ENCODE measurements at places on chromosomes 2 and 18. TPM values are rescaled to one million over a fixed set of nuclear protein-coding genes. Genes with fewer than 3 reads are reported as not detected.

The TMEM178A gene
- 4.3 TPM for total RNA-seq

The ADGRF3 gene
- not detected for total RNA-seq

The SNED1 gene
- total RNA-seq = 9.9 TPM

The SERTAD2 gene
- total RNA-seq = 22.2 TPM

The SP140 gene
- 0.26 TPM for total RNA-seq

The ACVR2A gene
- total RNA-seq = 9.7 TPM

GRCh38 chr2:168191955-168192785 is 55.2 kb downstream of the STK39 start:
- DNase-seq = no peak

DNA sequence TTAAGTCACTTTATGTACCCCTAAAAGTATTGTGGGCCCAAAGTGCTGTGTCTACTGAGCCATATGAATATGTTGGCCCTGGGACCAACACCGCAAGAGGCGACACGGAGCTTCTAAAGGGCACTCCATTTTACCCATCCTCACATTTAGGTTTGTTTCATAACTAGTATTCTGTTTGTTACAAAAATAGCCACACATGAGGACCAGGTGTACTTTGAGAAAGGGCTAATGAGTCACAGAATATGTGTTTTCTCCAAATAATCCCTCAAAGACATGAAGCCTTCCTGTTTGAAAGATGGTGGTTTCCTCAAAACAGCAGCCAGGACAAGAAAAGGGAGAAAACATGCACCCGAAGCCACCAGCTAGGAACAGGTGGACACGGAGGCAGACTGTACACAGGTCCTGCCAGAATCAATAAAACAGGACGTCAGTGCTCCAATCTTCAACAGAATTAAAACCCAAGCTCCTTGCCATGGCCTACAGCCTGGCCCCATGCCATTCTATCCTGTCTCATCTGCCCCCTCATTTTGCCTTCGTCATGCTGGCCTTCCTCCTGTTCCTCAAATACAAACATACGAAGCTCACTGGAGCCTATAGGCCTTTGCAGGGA is 21.8 kb upstream of the GRB14 start:
- no peak for DNase-seq

DNA sequence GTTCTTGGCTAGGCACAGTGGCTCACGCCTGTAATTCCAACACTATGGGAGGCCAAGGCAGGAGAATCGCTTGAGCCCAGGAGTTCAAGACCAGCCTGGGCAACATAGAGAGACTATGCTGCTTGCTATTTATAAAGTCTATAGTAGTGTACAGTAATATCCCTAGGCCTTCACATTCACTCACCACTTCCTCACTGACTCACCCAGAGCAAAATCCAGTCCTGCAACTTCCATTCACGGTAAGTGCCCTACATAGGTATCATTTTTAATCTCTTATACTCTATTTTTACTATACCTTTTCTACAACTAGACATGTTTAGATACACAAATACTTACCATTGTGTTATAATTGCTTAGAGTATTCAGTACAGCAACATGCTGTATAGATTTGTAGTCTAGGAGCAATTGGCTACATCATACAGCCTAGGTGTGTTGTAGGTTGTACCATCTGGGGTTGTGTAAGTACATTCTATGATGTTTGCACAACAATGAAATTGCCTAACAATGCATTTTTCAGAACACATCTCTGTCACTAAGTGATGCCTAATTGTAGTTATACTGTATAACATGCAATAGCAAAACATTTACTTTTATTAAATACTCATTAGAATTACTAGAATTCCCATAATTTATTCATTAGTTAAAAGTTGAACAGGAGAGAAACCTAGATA is 8.8 kb downstream of the DHX57 start:
- DNase-seq = no peak

GRCh38 chr18:6728809-6729246 is 688 bp upstream of the ARHGAP28 start:
- no peak for DNase-seq

DNA sequence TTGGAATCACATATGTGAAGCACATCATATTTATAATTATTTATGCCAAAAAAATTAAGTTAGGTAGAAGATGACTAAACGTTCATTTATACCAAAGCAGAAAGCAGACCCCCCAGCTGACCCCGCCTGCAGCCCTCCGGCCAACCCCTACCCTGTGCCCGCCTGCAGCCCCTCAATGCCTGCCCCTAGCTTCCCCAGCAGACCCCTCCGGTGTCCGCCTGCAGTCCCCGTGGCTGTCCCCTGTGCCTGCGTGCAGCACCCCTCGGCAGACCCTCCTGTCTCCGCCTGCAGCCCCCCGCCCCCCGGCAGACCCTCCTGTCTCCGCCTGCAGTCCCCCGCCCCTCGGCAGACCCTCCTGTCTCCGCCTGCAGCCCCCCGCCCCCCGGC is 136.2 kb downstream of the NFATC1 start:
- no peak for DNase-seq

- no peak for DNase-seq
Observed at GRCh38 chr18:60047556-60047955, 147.8 kb downstream of the PMAIP1 start.

DNA sequence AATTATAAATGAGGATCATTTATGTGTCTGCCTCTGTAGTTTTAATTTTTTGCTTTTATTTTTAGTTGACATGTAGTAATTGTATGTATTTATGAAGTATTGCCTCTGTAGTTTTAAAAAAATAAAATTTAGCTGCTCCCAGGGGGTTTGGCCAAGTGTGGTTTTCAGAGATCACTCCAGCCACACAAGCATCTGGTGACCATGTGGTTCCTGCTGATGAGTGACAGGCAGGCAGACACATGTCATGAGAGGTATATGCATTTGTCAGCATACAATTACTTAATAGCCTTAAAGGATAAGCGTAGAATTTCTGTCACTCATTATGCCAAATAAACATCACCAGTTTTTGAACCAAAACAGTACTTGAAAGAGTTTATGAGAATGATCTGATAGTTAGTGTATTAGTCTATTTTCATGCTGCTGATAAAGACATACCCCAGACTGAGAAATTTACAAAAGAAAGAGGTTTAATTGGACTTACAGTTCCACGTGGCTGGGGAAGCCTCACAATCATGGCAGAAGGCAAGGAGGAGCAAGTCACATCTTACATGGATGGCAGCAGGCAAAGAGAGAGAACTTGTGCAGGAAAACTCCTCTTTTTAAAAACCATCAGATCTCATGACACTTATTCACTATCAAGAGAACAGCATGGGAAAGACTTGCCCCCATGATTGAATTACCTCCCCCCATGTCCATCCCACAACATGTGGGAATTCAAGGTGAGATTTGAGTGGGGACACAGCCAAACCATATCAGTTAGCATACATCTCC is 29.6 kb downstream of the MREG start:
- DNase-seq = no peak

DNA sequence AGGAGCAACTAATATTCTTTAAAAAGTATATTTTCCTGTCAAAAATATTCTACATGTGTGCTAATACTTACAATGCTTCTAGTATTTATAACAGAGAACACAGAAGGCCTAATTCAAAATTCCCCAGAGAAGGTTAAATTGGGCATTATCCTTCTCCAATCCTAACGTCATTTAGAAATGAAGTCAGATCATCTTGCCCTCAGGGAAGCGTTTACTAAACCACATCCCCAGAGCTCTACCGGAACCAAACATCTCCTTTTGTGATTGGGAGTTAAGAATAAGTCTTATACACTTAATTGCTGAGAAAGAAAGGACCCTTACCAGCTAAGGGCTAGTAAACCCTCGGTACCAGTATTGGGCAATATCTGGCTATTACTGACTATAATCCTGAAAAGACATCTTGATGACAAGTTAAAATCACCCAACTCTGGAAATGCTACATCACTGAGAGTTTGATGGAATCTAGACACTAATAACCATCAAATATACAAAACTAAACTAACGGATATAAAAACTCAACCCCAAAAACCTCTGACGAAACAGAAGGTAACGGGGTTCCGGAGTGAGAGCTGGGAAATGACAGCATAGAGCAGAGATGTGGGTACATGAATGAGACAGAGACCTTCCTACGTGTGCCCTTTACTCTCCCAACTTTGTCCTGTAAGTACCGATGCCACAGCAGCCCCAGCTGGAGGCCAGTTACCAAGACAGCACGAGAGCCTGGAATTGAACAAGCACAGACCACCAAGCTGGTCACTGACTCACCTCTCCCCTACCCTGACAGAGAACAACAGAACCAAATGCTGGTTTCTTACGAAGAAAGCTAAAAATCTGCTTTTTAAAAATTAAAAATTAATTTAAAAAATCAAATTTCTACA is 35.0 kb downstream of the WDSUB1 start:
- DNase-seq = no peak

DNA sequence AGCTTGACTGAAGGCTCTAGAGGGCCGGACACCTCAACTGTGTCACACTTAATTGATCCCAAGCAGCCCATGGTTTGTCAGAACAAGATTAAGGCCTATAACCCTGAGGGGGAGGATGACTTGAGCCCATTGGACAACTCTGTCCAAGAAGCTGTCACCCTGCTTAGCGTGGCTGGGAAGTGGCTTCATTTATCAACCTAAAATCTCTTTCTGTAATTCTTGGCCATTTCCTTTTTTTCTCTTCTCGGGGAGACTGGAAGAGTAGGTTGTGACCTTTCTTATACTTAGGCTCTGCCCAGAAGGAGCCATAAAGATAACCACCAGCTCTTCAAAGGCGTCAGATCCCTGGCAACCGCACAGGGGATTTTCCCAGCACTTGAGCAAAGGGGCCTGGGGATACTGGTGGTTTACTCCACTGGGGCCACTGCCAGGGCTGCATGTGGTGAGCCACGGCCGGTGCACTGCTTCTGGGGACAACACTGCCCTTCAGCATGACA is 265.5 kb downstream of the CYRIA start:
- DNase-seq = no peak

- no peak for DNase-seq
Observed at GRCh38 chr2:219291394-219291793, 12.2 kb downstream of the DNAJB2 start.

- DNase-seq = no peak
Observed at GRCh38 chr2:239774142-239774462, 251.0 kb downstream of the NDUFA10 start.

- peak; percentile 21 for DNase-seq
Observed at GRCh38 chr2:20465716-20466394, 19.0 kb downstream of the RHOB start.

- DNase-seq = no peak
Observed at GRCh38 chr2:101502095-101502494, 27.2 kb upstream of the RFX8 start.

All from right atrium auricular region (tissue), 2 donors.